ENCODE measurements at places on chromosomes 1 and 21. TPM values are rescaled to one million over a fixed set of nuclear protein-coding genes. Genes with fewer than 3 reads are reported as not detected.
A peak's percentile ranks its signal among the peaks of the same experiment; 100 is the strongest.

Gene ZBTB8A
- polyA plus RNA-seq, result not detected

DNA sequence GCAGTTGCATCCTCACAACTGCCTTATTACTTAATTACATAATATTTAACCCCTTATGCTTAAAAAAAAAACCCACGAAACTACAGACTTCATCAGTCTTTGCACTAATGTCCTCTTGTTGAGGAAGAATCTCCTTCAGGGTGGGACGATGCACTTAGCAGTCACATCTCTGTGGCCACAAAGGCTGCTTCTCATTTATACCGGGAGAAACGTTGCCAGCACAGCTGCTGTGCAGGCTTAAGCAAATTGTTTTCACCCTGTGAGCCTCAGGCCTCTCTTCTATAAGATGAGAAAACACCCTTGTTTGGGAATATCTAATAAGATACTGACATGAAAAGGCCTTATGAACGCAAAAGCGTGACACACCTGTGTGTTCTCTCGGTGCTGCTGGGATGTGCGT is 2.9 kb upstream of the OBSCN start:
- peaks cover 26% of the 10 kb centered on the region for H3K27me3 ChIP-seq
- H3K27ac ChIP-seq, result no peak overlapping the region
- no peak for DNase-seq
- H3K4me3 ChIP-seq, result no peak overlapping the region
- H3K4me1 ChIP-seq, result peaks cover 3% of the 10 kb centered on the region

Gene RXFP4
- polyA plus RNA-seq, result not detected

GRCh38 chr1:201215531-201216357 is 25.1 kb downstream of the IGFN1 start:
- H3K27ac ChIP-seq, result peak overlapping the region; percentile 49
- no peaks in the 10 kb centered on the region for H3K4me1 ChIP-seq
- H3K4me3 ChIP-seq, result no peak overlapping the region
- peaks cover 7% of the 10 kb centered on the region for H3K27me3 ChIP-seq
- no peaks in the 10 kb centered on the region for H3K36me3 ChIP-seq

DNA sequence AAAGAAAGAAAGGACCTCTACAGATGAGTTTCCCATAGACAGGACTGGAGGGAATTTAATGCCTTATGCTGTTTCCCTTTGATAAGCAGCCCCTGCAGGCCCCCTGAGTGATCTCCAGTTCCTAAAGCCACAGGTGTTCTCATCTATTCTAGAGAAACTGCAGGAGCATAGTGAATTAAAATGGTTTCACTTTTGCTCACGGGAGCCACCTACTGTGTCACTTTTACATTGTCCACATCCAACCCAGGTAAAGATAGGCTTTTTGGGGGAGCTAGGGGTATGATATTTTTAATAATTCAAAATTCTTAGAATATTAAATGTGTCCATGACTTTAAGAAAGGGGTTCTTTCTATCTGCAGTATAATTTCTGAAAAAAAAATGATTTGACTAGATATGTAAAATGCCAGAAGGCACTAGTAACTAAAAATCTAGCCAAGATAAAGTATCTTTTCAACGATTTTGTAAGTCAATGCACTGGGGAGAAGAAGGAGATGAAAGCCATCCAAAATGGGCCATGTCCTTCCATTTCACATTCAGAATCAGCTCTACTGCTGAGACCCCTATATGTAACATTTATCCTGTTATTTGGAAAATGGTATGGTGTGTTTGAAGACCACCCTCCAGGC is 267.3 kb upstream of the DUSP10 start:
- H3K36me3 ChIP-seq, result no peaks in the 10 kb centered on the region
- no peaks in the 10 kb centered on the region for H3K4me1 ChIP-seq
- peak; percentile 10 for DNase-seq
- no peak overlapping the region for H3K27ac ChIP-seq

Gene OR2T33
- polyA plus RNA-seq, result not detected

DNA sequence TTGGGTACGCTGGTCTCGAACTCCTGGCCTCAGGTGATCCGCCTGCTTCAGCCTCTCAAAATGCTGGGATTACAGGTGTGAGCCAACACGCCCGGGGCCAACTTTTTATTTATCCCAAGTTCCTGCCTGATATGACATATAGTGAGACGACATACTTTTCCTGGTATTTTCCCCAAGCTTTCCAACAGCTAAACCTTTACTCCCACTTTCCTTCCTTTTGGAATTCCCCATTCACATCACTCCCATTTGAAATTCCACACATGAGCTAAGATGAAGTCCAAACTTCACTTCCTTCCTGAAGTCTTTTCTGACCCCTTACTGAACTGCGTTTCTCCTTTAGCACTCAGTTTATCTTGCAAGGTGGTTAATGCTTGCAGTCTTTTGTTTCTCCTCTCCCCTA is 64.1 kb downstream of the S1PR1 start:
- peak overlapping the region; percentile 21 for H3K27ac ChIP-seq
- DNase-seq, result no peak
- peaks cover 13% of the 10 kb centered on the region for H3K4me1 ChIP-seq
- H3K4me3 ChIP-seq, result no peak overlapping the region

GRCh38 chr1:101769520-101769919 is 227.2 kb downstream of the OLFM3 start:
- H3K4me1 ChIP-seq, result no peaks in the 10 kb centered on the region
- H3K27ac ChIP-seq, result no peak overlapping the region
- DNase-seq, result no peak
- no peaks in the 10 kb centered on the region for H3K36me3 ChIP-seq
- H3K4me3 ChIP-seq, result no peak overlapping the region

Gene SH2D1B
- polyA plus RNA-seq, result 0.10 TPM

DNA sequence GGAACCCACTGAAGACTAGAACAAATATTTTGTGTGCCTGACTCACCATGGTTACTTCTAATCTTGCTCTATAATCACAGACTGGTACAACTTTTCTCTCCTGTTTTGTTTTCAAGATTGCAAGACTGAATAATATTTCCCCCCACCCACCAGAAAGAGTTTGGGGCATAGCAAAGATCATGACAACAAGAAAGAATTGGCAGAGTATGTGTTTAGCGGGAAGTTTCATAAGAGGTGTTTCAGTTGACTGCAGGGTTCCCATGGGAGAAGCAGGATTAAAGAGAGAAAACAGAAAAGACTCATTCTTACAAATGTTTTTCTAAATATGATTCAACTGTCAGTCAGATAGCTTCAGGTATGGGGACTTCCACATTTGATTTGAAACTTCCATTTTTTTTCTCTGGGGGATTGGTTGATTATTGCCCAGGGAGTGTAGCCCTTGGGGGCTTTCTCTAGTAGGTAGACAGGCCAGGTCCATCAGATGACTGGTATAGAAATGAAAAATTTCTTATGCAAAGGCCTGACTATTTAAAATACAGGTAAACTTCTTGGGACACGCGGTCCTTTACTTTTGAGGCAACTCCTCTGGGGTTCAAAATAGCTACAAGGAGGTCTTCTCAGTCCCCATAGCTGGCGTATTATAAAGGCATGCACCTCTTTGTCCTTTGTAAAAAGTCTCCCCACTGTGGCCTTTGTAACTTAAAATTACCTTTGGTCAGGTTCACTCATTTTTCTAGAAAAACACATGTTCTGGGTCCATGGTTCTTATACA is 13.9 kb downstream of the OR14I1 start:
- no peak overlapping the region for H3K27ac ChIP-seq
- peaks cover 2% of the 10 kb centered on the region for H3K4me1 ChIP-seq
- DNase-seq, result no peak
- peaks cover 3% of the 10 kb centered on the region for H3K36me3 ChIP-seq
- H3K27me3 ChIP-seq, result peaks cover 10% of the 10 kb centered on the region

- no peaks in the 10 kb centered on the region for H3K27me3 ChIP-seq
- no peaks in the 10 kb centered on the region for H3K36me3 ChIP-seq
- H3K4me1 ChIP-seq, result no peaks in the 10 kb centered on the region
- DNase-seq, result no peak
- H3K4me3 ChIP-seq, result no peak overlapping the region
Observed at GRCh38 chr1:118821801-118822200, 166.3 kb downstream of the TBX15 start.

DNA sequence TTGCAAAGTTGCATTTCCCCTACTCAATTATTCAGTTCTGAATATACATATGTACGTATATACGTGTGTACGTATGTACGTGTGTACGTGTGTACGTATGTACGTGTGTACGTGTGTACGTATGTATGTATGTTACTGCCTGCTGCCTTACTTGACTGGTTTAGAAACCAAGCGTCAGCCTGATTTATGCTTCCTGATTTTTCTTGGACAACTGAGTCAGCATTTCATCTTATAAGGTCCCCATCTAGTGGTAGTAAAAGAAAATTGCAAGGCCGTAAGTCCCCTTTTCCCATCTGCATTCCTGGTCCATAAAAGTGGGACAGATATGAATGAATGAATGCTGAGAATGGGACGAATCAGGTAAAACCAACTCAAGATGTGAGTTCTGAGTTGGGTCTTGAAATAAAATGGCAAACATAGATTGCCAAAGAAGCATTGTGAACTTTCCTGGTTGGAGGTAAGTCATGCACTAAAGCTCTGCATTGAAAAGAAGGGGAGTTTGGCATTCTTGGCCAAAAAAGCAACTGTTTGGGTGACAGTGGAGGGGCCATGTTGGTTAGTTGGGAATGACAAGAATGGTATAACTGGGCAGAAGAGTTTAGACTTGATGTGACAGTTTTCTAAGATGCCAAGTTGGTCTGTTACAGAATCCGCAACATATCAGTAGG is 76.4 kb upstream of the DNAH14 start:
- no peaks in the 10 kb centered on the region for H3K36me3 ChIP-seq
- H3K4me3 ChIP-seq, result no peak overlapping the region
- H3K27me3 ChIP-seq, result peaks cover 4% of the 10 kb centered on the region
- H3K27ac ChIP-seq, result no peak overlapping the region

- H3K27ac ChIP-seq, result no peak overlapping the region
- no peaks in the 10 kb centered on the region for H3K27me3 ChIP-seq
- DNase-seq, result no peak
- no peaks in the 10 kb centered on the region for H3K4me1 ChIP-seq
Observed at GRCh38 chr1:95509989-95510388, 276.0 kb downstream of the RWDD3 start.

DNA sequence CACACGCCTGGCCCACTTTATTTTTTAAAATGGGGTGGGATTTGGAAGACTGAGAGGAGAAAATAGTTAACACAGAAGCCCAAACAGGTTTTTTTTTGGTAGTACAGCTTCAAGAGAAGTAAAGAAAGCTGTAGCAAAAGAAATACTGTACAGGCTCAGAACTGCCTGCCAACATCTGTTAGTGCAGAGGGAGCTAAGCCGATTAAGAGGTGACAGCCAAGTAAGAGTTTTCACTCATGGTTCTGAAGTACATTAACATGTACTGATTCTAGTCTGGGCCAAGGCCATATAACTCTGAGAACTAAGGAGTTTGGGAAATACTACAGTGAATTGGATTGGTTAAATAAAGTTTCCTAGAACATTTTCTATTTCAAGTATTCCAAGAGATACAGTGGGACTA is 51.6 kb downstream of the EIF2B3 start:
- no peak for DNase-seq
- H3K27ac ChIP-seq, result no peak overlapping the region
- no peaks in the 10 kb centered on the region for H3K4me1 ChIP-seq
- no peaks in the 10 kb centered on the region for H3K27me3 ChIP-seq
- H3K4me3 ChIP-seq, result no peak overlapping the region

- H3K36me3 ChIP-seq, result peaks cover 2% of the 10 kb centered on the region
- H3K27ac ChIP-seq, result no peak overlapping the region
- no peaks in the 10 kb centered on the region for H3K27me3 ChIP-seq
- no peak overlapping the region for H3K4me3 ChIP-seq
Observed at GRCh38 chr1:212718499-212718898, 18.9 kb upstream of the BATF3 start.

Gene LCE2B
- polyA plus RNA-seq, result not detected

Gene MTARC1
- polyA plus RNA-seq, result not detected

DNA sequence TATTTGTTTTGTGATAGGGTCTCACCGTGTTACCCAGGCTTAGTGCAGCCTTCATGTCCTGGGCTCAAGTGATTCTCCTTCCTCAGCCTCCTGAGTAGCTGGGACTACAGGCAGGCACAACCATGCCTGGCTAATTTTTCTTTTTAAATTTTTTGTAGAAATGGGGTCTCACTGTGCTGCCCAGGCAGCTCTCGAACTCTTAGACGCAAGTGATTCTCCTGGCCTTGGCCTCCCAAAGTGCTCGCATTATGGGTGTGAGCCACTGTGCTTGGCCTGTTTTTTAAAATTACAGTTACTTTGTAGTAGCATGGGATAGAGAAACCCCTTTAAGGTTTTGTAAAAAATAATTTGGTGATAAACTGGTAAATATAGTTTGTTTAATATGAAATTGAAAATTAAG is 69.9 kb downstream of the RPS6KC1 start:
- DNase-seq, result no peak
- H3K27ac ChIP-seq, result no peak overlapping the region
- no peak overlapping the region for H3K4me3 ChIP-seq
- H3K4me1 ChIP-seq, result no peaks in the 10 kb centered on the region

- no peak for DNase-seq
- H3K4me1 ChIP-seq, result no peaks in the 10 kb centered on the region
- no peak overlapping the region for H3K27ac ChIP-seq
- no peak overlapping the region for H3K4me3 ChIP-seq
- H3K27me3 ChIP-seq, result no peaks in the 10 kb centered on the region
Observed at GRCh38 chr1:177007437-177008161, 156.9 kb downstream of the ASTN1 start.

DNA sequence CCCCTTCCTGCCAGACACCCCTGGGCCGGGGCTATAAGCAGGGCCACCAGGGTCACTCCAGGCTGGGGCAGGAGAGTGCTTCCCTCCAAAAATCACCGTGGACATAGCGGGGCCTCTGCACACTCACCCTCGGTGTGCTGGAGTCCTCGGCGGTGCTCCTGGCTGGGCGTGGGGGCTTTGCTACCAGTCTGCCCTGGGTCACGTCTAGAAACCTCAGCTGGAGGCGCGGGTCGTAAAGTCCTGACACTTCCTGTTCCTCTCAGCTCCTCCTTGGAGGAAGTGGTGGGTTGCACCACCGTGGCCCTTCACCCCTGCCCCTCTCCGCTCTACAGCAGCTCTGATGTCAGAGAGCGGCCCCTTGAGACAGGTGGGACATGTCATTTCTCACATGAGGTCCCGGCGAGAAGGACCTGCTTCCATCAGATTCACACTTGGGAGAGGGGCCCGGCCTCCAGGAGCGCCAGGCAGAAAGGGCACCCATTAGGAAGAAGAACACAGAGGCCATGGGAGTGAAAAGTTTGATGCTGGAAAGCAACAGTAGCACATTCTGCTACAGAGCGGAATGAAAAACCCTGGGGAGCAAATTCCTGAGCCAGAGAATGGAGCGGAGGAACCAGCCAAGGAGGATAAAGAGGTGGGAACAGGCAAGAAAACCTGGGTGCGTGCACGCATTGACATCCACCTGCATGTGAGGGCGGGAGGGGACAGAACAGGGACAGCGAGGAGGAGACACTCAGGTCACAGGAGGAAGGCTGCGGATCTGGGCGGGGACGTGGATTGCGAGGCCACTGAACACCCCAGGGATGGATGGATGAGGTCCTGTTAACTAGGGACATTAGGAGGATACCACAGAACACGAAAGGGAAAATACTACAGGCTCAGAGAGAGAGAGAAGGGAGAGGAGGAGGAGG is at the start of gene ITGB2:
TSS of gene ITGB2 (minus strand) at position 206 of the 911 bp plus-strand sequence. CDS start 10,117 bp downstream, outside the sequence.
- H3K4me1 ChIP-seq, result peaks cover 42% of the 10 kb centered on the region
- H3K4me3 ChIP-seq, result peak within 1 kb of the TSS; percentile 100
- H3K27ac ChIP-seq, result peak within 1 kb of the TSS; percentile 99
- H3K36me3 ChIP-seq, result peaks cover 4% of the 10 kb centered on the region
- DNase-seq, result peak; percentile 61
- no peaks in the 10 kb centered on the region for H3K27me3 ChIP-seq

Gene NECTIN4
- not detected for polyA plus RNA-seq

GRCh38 chr1:22870201-22870871 is 102.3 kb downstream of the LACTBL1 start:
- H3K4me1 ChIP-seq, result no peaks in the 10 kb centered on the region
- no peak for DNase-seq
- no peak overlapping the region for H3K27ac ChIP-seq
- H3K4me3 ChIP-seq, result no peak overlapping the region

Gene PLXNA2
- 0.06 TPM for polyA plus RNA-seq

GRCh38 chr21:44970766-44971671 is 31.2 kb downstream of the SLX9 start:
- no peak for DNase-seq
- peaks cover 5% of the 10 kb centered on the region for H3K36me3 ChIP-seq
- H3K27ac ChIP-seq, result no peak overlapping the region
- H3K4me1 ChIP-seq, result peaks cover 35% of the 10 kb centered on the region

Data from naive thymus-derived CD8-positive, alpha-beta T cell (primary cell).